ENCODE measurements at places on chromosomes 7 and 10. TPM values are rescaled to one million over a fixed set of nuclear protein-coding genes. Genes with fewer than 3 reads are reported as not detected.

- no peak for DNase-seq
Measured at GRCh38 chr7:27399791-27400567, 157.4 kb downstream of the EVX1 start.

DNA sequence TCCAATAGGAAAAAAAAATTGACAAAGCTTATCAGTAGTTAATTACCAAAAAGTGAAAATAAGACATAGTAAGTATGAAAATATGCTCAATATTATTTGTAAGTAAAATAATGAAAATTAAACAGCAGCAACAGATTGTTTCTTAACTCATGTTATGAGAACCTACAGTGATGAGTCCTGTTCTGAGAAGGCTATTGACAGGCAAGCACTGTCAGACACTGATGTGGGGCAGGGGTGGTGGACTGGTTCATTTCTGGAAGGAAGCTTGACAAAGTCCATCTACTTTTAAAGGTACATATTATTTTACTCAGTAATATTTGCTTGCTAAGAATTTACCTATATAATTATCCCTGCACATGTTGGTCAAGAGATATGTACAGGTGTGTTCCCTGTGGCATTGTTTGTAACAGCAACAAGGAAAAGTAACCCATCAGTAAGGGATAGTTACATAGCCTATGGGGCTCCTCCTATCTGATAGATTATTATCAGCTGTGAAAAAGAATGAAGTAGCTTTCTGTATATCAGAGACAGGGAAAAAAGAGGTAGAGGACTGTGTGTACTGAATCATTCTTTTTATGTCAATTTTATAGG is 161.6 kb downstream of the RTKN2 start:
- DNase-seq: no peak

DNA sequence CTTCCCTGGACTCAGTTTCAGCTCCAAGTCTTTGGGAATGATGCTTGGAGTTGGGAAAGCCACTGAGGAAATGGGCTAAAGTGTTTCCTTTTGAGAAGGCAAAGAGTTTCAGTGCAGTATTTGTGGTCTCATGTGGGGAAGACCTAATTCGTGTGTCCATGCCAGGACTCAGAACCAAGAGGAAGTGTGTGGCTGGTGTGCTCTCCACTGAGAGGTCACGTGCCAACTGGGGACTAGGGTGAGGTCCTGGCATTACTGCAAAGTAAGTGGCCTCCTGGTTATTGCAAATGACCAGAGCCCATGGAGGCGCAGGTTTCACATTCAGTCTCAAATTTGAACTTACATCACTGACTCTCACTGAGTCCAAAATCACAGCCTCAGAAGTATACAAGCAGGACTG is 48.6 kb upstream of the ITPRID1 start:
- DNase-seq: no peak

DNA sequence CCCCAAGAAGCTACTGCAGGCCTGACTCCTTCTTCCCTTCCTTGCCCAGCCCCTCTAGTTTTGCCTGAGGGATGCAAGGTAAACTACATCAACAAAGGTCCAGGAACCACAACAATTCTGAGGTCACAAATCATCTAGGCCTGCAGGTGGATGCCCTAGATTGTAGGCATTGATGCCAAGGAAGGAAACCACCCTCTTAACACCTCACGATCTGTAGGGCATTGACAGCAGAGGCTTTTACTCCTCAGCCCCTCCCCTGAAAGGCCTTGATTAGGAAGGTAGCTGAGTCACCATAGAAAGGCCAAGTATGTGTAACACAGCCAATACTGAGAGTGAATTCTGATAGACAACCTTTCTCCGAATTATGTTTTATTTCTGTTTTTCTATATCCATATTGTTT is 46.7 kb upstream of the FAM3C start:
- DNase-seq: no peak

DNA sequence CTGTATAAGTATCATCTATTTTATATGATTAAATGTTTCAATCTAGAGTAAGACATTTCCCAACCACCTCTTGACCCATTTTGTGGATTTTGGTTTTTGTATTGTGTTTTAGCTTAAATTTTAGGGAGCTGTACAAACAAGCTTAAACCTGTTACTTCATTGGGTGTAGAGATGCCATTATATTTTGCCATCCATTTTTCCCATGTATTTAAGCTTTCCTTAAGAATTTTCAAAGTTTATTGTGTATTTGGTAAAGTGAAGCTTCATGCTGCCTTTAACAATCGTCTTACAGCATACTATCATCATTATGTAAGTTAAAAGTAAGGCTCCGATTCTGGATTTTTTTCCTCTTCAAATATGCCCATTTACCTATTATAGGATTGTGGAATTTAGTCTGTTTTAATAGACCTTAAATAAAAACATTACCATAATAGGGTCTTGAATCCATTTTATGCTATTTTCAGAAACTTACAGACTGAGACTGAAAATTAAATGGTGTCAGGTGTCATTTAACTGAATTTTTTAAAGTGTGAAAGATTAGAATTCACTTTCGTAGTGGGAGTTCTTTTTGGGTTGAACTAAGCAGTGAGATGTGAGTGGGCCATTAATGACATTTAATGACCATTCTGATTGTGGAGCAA is 2.2 kb downstream of the KMT2E start:
- DNase-seq: no peak

GRCh38 chr7:111085356-111085755 is 5.6 kb upstream of the LRRN3 start:
- no peak for DNase-seq

DNA sequence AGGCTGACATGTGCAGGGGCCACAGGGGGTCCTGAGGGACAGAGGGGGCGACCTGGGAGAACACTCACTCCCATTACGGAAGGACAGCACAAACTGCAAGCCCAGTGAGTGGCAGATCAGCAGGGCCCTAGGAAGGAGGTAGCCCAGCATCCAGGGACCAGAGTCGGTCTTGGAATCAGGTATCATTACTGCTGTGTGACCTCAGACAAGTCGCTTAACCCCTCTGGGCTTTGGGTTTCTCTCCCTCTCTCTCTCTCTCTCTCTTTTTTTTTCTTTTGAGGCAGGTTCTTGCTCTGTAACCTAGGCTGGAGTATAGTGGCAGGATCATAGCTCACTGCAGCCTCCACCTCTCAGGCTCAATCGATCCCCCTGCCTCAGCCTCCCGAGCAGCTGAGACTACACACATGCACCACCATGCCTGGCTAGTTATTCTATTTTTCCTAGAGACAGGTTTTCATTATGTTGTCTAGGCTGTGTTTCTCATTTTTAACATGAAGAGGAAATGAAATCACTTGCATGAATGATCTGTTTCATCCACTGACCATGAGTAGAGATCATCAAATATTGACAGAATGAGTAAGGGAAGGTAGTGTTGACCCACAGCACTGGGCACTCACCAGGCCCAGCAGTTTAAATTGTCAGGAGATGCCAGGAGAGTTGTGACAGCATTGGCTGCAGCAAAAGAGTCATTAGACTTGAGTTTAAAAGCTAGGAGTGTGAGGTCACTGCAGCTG is 49.4 kb downstream of the BUB3 start:
- DNase-seq: no peak

DNA sequence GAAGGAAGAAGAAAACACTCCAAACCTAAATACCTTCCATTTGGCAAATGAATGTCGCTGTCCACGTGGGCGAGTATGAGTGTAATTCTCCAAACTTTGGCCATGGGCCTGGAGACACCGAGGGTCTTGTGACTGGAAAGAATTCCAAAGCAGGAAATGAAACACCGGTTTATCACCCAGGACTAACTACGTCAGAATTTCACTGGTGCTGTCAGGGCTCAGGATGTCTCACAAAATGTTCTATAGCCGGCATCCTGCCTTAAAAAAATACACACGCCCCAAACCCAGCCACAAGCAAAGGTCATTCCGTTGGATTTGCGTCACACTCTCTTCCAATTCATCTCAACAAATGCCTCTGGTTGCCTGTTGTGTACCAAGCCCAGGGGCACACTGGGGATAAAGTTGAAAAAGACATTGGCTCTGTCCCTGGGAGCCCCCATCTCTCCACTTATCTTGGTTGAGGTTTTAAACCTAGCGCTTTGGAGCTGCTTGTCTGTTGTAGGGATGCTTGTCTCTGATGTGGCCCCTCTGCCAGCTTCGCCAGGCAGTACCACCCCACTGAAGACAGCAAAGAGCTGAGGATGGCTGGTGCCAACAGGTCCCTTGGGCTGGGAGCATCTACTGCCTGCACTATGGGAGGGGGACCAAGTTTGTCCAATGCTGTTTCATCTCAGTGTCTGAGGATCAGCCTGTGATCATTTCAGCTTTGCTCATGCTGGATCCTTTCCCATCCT is 31.2 kb downstream of the GSTO2 start:
- no peak for DNase-seq

GRCh38 chr7:131040467-131040932 is 287.2 kb upstream of the MKLN1 start:
- no peak for DNase-seq

- no peak for DNase-seq
Measured at GRCh38 chr7:42878303-42878702, 33.6 kb downstream of the C7orf25 start.

DNA sequence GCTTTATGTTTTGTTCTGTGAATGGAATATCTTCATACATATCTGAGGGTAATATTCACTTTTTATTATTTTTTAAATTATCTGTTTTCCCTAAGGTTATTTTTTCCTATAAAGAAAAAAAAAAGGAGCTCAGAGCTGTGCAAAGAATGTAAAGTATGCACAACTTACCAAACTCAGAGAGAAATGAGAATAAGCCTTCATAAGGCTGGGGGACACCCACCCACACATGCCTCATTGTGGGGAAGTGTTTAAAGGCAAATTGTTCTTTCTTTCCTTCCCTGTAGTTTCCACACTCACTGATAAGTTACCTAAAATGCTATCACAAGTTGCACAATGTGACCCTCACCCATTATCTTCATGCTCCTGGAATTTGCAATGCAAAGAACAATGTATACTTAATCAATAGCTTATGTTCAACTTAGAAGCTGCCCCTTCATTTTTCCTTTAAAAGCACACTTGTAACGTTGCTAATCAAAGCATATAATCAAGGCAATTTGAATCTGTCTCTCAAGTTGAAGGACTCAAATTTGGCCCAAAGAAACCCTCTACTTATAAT is 108.1 kb downstream of the GNAT3 start:
- no peak for DNase-seq

GRCh38 chr7:134533288-134533771 is 6.0 kb downstream of the AKR1B10 start:
- DNase-seq: no peak

DNA sequence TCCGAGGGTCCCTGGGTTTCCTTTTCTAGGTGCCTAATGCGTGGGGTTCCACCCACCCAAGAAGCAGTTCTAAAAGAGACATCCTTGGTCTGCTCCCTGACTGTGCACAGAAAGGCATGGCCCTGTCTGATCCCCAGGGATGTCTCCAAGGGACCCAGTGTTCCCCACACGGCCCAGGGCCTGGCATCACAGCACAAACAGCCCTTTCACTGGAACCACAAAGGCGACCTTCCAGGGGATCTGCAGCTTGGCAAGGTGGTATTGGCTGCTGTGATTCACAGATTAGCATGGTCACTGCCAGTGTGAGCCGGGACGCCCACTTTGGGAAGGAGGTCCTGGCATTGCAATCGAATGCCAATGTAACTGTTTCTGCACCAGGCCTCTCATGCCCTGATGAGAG is 6.4 kb downstream of the KCNMA1 start:
- no peak for DNase-seq

GRCh38 chr7:47552621-47553020 is 29.3 kb downstream of the TNS3 start:
- no peak for DNase-seq

DNA sequence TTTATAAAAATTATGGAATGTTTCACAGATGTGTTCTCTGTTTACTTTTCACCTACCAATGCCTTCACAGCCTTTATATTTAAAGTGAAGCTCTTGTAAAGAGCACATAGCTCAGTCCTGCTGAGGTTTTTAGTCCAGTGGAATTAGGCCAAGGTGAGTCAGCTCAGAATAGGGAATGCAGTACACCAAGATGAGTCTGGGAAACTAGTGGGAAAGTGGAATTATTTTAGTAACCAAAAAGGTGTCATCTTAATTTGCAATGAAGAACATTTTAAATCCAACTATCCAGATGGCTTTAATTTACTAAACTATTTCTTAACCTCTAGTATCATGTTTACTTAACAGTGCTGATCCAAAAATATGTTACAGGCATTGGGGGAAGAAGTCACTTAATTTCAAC is 236.3 kb upstream of the CTBP2 start:
- DNase-seq: no peak

DNA sequence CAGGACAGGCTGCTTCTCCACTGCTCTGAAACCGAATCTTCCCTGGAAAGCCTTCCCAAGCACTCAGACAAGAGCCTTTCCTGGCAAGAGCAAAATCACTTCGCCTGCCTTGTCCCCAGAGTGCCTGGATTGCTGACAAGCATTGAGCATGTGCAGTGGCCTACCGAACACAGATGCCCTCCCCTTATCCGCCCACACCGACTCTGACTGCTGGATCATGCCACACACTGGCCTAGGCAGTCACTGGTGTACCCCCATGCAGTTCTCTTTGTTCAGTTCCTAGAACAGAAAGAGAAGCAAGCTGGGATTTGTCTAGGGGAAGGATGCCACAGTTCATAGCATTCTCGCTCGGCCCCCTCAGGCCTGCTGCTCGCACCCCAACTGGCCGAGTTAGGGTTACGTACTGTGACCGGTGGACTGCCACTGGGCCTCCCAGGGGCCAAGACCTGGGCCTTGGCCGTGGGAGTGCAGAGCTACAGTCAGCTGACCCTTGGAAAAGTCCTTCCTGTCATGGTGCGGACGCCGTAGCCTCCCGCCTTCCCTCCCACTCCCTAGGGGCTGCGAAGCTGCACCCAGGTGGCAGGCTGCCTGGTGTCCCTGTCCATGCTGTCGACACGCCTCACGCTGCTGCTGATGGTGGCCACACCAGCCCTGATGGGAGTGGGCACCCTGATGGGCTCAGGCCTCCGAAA is 6.9 kb downstream of the ABCB8 start:
- no peak for DNase-seq

- DNase-seq: no peak
Measured at GRCh38 chr10:79313911-79314439, 33.3 kb upstream of the PPIF start.

DNA sequence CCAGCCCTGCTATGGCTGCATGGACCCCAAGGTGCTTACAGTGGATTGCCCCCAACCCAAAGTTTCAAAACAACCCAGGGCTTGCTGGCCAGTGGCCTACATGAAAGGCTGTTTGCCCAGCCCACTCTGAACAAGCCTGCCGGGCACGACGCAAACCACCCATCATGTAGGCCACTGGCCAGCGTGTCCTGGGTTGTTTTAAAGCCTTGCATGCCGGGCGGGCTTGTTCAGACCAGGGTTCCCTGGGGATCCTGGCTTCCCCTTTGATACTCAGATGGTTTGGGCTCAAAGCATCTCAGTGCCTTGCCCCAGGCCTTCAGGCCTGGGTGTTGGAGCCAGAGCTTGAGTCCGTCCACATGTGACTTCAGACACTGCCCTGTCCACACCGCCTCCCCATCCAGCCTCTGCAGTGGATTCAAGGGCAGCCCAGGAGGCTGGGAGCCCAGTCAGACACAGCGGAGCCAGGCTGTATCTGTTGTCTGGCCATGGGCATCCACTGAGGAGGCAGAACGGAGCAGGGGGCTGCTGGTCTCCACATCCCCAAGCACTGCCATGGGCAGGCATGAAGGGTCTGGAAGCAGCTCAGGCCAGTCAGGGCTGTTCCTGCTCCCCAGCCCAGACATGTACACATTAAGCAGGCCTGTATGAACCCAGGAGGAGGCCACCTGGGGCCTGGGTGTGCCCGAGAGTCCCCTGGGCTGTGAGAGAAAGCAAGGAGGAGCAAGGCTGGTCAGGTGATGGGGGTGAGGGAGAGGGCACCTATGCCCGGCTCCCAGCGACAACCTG is 4.0 kb upstream of the ADIRF start:
- no peak for DNase-seq

ZNF789 gene
- total RNA-seq: 6.2 TPM

SDK1 gene
- total RNA-seq: 9.1 TPM

ADCY1 gene
- 2.1 TPM for total RNA-seq

FAM24A gene
- not detected for total RNA-seq

FRMPD2 gene
- total RNA-seq: not detected

BET1 gene
- 11.9 TPM for total RNA-seq
